ENCODE measurements at places on chromosomes 6 and 20.

DNA sequence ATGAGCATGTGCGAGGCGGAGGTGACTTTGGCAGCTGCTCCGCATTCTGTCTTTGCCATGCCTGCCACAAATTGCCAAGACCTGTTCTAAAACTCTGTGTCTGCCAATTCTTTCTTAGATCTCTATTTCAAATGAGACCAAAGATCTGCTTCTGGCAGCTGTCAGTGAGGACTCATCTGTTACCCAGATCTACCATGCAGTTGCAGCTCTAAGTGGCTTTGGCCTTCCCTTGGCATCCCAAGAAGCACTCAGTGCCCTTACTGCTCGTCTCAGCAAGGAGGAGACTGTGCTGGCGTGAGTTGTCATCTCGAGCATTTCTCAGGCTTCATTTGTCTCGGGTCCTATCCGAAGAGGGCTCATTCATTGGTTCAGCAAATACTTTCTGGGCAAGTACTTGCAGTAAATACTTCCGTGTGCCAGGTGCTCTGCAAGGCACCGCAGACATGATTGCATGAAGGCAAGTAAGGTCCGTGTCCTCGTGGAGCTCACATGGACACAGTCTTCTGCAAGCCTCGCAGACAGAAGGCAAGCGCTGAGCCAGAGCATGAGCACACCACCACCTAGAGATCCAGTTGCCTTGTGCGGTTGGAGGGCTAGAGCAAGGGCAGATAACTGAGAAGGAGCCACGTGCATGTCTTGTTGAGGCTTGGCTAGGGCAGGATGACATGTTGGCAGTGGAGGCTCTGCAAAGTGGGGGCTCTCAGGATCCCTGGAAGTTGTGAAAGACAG is 19.7 kb upstream of the MROH8 start:
- DNase-seq: peak; percentile 92

GRCh38 chr6:43926634-43927531 is 156.9 kb downstream of the VEGFA start:
- DNase-seq: no peak

DNA sequence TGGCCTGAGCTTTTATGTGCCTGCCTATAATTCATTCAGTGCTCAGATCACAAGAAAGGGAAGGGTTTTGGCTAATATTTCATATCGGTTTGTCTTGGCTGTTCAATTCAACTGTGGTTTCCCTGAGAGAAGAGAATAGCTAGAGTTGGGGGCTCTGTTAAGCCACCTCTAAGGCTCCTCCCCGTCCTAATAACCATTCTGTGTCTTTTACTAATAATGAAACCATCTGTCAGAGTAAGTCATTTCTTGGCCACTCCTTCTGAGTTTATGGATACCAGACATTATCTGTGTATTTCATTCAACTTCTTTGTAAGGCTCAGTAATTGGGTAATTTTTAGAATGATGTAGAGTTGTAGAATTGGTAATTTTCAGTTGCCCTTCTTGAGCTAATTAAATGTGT is 5.2 kb downstream of the STX11 start:
- DNase-seq: no peak

DNA sequence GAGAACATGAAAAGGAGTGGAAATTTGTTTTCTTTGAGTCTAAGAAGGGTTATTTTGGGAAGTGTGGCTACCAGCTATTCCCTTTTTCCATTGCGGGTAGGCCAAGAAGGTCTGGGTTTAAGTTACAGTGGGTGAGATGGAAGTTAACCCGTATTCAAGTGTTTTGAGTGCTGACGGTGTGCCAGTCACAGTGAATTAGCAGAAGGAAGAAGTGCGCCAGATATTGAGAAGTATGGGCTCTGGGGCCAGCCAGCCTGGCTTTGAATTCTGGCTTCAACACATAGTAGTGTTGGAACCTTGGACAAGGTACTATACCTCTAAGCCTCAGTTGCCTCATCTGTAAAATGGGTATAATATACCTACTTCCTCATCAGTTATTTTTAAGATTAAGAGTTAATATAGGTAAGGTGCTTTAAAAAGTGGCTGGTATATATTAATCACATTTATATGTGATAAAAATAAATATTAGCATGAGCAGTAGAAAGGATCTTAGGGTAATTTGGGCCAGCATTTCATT is 16.3 kb downstream of the ZNF76 start:
- no peak for DNase-seq

DNA sequence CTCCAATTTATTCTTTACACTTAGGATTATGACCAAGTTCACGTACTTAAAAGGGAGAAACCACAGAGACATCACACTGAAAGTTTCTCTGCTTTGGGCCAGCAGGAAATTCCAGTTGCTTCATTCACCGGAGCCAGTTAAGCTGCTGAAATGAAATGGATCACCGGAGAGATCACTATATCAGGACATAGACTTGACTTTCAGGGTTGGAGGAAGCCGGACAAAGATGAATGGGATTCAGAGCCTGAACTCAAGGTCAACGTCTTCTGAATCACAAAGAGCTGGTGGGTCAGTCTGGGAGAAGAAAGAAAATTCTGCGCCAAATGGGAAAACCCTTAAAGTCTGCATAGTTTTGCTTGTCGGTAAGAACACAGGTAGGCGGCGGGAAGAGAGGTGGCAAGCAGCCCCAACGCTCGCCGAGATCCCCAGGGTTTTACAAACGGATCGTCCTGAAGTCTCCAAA is 81.9 kb upstream of the CCDC28A start:
- DNase-seq: no peak

DNA sequence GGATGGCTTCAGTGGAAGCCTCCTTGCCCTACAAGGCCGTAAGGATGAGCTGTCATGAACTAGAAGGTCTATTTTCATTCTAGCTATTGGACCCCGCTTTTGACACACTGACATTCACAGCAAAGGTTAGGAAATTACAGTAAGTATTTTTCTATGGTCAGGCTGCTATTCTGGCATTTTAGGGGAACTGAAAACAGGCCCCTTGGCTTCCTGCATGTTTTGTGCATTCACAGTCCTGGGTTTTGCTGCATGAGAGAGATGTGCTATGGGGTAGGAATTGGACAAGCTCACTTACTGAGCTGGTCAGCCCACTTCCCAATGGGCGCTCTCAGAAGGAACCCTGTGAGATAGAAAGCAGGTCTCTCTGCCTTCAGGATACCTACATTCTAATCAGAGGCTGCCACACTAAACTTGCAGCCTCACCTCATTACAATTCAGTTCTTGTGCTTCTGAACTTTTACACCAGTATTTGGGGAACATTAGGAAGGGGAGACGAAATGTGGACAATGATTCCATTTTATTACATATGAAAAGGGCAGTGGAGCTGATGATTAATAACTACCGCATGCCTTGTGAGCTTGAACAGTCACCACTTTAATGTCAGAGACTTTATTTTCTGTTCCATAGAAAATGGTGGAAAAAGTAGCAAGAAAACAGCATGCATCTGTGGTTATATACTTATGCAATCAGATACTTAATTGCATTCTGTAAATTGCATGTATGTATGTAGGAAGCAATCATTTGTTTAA is 86.6 kb upstream of the TAB2 start:
- DNase-seq: no peak

DNA sequence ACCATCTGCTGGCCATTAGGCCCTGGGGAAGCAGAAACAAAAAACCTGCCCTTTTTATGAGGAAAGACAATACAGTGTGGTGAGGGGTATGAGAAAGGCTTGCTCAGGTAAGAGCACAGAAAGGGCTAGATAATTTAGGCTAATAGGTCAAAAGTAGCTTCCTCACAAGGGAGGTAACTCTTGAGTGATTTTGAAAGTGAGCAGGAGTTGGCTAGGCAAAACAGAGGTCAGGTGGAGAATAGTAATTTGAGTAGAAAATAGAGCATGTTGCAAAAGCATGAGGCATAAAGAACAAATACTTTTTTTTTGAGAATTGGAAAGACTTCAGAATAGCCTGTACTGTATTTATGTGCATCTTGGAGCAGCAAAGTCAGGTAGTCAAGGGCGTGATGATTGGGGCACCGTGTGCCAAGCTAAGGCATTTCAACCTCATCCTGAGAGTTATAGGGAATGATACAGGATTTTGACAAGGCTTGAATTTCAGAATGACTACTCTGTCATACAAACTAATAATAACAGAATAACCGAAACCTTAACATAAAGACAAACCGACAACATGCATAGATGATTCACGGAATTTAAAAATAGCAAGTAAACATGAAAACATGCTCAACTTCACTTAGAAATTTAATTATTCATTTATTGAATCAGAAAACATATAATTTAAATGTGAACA is 123.0 kb upstream of the ENPP5 start:
- no peak for DNase-seq

- no peak for DNase-seq
Measured at GRCh38 chr6:32855467-32856174, 1.6 kb downstream of the PSMB9 start.

DNA sequence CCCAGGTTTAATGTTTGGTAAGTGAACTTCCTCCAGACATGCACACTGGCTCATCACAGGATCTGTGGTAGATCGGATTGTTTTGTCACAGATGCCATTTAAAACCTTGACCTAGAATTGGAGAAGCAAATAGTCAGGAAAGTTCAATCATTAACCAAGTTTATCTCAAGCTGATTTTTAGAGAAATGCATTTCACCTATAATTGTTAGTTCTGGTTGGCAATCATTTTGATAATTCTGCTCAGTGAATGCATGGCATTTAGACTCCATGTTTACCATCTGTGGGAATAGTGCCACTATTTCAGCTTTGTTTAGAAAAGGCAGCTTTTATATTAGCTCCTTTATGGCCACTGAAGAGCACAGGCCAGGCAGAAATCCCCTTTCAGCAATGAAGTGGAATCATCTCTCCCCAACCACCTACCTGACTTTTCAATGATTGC is 73.9 kb upstream of the IPCEF1 start:
- no peak for DNase-seq

GRCh38 chr6:23754197-23754596 is 371.8 kb upstream of the NRSN1 start:
- DNase-seq: no peak

DNA sequence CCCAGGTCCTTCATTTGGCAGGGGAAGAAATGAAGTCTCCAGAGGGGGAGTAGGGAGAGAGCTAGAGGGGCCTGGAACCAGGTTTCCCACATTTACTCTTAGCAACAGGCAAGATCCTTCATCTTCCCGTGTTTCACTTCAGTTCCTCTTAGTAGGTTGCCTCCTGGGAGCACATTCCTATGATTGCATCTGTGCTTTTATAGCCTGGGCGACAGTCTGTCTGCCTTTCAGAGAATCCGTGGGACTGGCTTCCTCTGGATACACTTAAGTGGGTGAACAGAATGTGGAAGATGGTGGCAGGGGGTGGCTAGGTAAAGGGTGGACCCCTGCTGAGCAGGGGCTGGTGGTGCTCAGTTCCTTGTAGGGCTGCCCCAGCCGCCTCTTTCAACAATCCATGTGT is 33.4 kb downstream of the STK35 start:
- DNase-seq: no peak

DNA sequence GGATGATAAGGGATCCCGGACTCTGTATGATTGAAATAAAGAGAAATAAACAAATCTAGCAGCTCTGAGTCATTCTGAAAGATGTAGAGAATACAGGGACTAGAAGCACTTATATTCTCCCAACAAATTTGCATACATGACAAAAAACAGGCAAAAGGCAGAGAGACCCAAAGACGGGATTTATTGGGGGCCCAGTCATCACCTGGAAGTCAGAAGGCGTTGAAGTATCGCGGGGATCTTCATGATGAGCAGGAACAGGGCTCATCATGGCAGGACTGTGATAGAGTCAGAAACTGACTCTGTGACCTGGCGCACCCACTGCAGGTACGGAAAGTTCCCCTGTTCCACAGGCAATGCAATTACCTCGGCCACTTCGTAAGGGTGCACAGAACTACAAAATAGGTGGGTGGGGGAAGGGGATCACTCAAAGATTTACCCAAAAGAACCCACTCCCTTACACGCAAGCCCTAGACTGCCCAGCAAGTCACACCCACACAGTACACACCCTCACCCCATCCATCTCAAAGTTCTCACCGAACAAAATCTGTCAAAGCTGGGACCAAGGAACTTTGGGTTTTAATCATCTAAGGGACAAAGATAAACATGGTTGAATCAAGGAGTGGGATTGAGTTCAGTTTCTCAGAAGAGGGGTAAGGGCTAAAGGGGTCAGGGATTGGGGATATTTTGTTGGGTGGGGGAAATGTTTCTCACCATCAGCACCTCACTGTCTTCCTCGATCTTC is 1.4 kb downstream of the CUTA start:
- no peak for DNase-seq

- DNase-seq: no peak
Measured at GRCh38 chr6:116244284-116244683, 9.6 kb downstream of the TSPYL4 start.

- no peak for DNase-seq
Measured at GRCh38 chr6:16909658-16910360, 148.5 kb upstream of the ATXN1 start.

GRCh38 chr6:167764215-167764614 is 62.5 kb upstream of the AFDN start:
- DNase-seq: no peak

- DNase-seq: no peak
Measured at GRCh38 chr20:18712882-18713281, 100.7 kb upstream of the SCP2D1 start.
